ENCODE measurements at places on chromosomes 6 and 20.

DNA sequence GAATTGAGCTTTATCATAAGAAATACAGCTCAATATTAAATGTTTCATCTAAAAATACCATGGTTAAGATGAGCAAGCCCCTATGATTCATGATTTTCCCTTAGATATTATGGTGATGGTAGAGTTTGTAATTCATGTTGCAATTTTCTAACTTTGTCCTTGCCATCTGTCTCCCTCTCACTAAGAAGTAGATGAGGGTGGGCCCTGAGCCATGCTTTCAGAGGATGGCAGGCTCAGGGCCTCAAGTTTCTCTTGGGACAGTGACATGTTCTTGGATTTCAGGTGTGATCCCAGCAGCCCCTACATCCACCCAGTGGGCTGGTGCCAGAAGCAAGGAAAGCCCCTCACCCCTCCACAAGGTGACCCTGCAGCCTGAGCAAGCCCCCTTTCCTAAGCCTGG, 25.6 kb downstream of the L3MBTL1 start:
- no peak for DNase-seq

DNA sequence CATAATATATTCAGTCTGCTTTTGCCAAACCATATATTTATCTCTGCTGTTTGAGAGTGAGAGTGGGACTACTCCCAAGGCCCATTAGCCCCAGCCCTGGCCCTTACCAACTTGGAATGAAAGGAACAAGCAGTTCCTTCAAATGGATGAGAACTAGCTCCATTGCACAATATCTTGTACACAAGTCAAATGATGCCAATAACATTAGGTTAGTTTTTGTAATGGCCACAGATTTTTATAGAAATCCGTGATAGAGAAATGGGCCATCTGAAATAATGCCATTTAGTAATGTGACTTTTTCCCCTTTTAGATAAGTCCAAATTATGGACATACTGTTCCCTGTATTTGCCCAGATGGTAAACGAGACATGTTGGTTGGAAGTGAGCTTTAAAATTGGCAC, 117.0 kb downstream of the MAP3K7 start:
- no peak for DNase-seq

DNA sequence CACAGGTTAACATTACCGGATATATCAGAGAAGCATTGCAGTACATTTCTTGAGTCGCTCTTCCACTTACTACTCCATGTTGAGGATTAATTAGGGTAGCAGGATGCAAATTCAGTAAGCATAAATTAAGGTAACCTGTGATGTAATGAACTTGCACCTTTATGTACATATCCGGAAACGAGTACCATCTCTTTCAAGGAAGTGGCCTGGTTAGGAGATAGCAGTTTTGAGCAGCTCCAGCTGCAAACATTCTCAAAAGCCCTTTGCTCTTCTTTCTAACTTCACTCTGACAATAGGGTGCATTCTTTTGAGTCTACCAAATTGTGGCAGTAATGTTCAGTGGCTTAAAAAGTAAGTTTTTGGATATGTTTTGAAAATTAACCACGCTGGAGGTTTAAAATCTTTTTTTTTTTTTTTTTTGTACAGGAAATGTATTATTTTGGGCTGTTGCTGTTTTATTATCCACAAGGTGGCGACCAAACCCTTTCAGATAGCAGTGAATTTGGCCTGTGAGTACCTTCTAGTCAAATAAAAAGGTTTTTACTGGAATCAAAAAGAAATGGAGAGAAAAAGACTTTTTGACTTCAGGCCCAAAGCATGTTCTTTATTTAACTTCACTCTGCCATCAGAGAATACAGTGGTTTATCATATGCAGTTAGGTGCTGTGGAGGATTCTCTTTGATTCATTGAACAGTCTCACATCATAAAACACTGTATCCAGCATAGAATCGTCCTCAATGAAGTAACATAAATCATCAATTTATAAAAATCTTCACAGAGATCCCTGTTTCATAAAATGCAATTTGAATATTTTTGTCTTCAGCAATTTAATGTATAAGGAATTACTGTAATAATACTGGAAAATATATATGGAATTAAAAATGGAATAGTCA, 8.9 kb downstream of the FAM217B start:
- no peak for DNase-seq

- DNase-seq = no peak
Measured at GRCh38 chr20:41714030-41714429, 95.9 kb upstream of the CHD6 start.

- no peak for DNase-seq
Measured at GRCh38 chr6:121879149-121879548, 443.7 kb downstream of the GJA1 start.

- DNase-seq = no peak
Measured at GRCh38 chr6:83138758-83139157, 54.3 kb downstream of the PGM3 start.

DNA sequence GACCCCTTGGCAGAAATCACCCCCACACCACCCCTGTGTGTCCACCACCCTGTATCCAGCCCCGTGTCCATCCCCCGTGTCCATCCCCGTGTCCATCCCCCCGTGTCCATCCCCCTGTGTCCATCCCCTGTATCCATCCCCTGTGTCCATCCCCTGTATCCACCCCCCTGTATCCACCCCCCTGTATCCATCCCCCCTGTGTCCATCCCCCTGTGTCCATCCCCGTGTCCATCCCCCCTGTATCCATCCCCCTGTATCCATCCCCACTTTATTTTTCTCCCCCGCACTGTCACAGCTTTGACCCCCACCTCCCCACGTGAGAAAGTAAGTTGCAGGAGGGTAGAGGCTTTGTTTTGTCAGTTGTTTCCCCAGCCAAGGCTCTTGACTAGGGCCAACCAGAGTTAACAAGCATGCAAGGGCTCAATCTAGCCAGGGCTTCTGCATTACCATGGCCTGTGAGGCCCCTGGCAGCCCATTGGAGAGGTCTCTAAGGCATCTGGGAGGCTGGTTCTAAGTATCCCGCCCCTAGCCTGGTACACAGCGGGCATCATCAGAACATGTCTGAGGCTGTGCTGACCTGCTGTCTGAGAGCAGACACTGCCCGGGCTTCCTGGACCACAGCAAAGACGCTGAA, 18.1 kb upstream of the SIRPA start:
- DNase-seq = no peak

DNA sequence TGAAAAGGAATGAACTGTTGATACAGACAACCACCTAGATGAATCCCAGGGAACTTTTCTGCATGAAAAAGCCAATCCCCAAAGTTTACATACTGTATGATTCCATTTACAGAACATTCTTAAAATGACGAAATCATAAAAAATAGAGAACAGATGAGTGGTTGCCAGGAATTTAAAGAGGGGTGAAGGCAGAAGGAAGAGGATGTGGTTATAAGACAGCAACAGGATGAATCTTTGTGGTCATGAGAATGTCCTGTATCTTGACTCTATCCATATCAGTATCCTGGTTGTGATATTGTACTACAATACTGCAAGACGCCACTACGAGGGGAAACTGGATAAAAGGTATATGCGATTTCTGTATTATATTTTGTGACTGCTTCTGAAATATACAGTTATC, 70.1 kb upstream of the EMILIN3 start:
- no peak for DNase-seq

- no peak for DNase-seq
Measured at GRCh38 chr6:28563430-28564095, 37.9 kb downstream of the GPX5 start.
